NCI-H1436 treated with DMSO at 0.1 percent for 48 hours (cell line): ENCODE measurements at places on chromosomes 16 and 17.

DNA sequence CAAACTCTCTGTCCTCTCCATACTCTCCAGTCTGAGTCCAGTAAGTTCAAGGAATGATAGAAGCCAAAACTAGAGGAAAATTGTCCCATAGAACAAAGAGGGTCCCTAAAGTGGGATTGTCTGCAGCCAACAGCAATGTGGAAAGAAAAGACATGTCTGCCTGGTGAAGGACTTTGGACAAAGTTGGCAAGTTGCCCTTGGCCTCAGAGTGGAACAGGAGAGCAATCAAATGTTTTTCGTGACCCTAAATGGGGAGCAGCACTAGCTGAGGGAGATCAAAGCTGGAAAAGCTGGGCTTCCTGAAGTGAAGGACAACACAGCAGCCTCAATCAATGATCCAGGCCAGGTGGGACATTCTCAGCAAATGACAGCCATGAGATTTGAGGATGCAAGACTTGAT lies 183.5 kb downstream of the CHD9NB start:
- DNase-seq, result no peak

DNA sequence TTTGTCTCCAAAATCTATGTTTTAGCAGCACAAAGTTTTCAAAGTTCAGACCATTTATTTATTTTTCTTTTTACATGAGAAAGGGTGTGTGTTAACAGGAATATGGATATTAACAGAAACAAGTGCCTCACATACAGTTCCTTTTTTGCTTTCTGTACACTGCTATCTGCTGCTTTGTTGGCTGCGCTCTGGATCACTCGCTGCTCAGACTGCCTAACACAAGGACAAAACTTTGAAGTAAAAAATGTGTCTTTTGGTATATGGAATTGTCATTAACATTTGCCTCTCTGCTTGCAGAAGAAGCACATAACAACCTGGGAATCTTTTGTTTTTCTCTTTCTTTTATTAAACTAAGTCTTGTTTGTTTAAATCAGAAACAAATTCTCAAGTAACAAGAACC lies 262.8 kb downstream of the ZFHX3 start:
- no peak for DNase-seq

DNA sequence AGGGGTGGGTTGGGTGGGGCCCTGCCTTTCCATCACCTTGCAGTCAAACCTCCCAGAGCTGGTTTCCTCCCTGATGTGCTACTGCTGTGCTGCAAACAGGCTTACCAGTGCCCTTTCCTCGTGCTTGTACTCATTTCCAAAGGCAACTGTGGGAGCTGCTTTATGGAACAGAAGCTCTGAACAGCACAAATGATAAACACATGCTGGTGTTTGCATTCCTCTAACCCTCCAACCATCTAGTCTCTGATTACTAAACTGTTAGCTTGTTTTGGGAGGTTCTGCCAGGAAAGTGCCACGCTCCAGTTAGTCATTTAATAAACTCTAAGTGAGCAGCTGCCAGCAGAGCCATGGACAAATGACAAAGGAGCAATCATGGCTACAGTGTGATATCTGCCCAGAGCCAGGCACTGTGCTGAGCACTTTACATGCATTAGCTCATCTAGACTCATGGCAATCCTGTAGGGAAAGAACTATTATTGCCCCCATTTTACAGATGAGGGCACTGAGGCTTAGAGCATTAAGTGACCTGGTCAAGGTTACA lies 110.4 kb downstream of the VAT1L start:
- DNase-seq, result no peak

DNA sequence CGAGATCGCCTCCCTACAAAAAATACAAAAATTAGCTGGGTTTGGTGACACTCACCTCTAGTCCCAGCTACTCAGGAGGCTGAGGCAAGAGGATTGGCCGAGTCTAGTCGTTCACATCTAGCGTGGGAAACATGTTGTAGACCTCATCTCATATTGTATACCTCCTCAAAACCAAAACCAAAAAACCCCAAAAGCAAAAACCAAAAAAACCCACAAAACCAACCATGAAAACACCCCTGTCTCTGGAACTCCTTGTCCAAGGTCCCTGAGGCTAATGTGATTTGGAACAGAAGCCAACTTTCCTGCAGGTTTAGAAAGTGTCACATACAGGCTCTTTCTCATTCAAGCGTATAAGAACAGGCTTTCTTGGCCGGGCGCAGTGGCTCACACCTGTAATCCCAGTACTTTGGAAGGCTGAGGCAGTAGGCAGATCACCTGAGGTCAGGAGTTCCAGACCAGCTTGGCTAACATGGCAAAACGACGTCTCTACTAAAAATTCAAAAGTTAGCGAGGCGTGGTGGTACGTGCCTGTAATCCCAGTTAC lies 29.0 kb downstream of the RAB11FIP3 start:
- no peak for DNase-seq

DNA sequence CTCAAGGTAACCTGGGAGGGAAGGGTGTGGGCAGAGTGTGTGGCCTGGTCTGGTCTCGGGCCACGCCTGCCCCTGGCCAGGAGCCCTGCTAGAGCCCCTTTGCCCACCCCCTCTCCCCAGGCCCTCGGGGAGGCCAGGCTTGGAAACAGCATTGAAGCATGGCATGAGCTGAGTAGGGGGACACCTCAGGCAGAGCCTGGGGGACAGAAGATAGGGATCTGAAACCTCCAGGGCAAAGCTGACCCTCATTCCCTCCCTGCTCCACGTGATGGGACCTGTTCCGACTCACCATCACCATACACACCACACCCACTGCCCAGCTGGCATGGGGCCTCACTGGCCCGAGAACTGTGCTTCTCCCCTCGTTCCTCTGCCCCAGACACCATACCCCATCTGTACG lies 2.5 kb downstream of the RFNG start:
- no peak for DNase-seq

- no peak for DNase-seq
Measured at GRCh38 chr16:30533748-30534367, 800 bp downstream of the ZNF747 start.

- no peak for DNase-seq
Measured at GRCh38 chr16:83992624-83993023, 24.6 kb downstream of the NECAB2 start.

- no peak for DNase-seq
Measured at GRCh38 chr16:56647641-56648431, 3.9 kb upstream of the MT1B start.
